ENCODE measurements at places on chromosomes 1 and 21. TPM values are rescaled to one million over a fixed set of nuclear protein-coding genes. Genes with fewer than 3 reads are reported as not detected.

Gene BARHL2
- not detected for total RNA-seq

GRCh38 chr1:103790172-103790571, 40.5 kb downstream of the AMY1C start:
- H3K36me3 ChIP-seq, result no peaks in the 10 kb centered on the region
- H3K4me1 ChIP-seq, result no peaks in the 10 kb centered on the region
- no peaks in the 10 kb centered on the region for H3K27me3 ChIP-seq
- no peak for DNase-seq

Gene CCDC24
- total RNA-seq, result 9.5 TPM

GRCh38 chr1:8090241-8090702, 64.2 kb upstream of the ERRFI1 start:
- no peak for DNase-seq
- no peaks in the 10 kb centered on the region for H3K27me3 ChIP-seq
- no peaks in the 10 kb centered on the region for H3K4me1 ChIP-seq
- H3K36me3 ChIP-seq, result no peaks in the 10 kb centered on the region

DNA sequence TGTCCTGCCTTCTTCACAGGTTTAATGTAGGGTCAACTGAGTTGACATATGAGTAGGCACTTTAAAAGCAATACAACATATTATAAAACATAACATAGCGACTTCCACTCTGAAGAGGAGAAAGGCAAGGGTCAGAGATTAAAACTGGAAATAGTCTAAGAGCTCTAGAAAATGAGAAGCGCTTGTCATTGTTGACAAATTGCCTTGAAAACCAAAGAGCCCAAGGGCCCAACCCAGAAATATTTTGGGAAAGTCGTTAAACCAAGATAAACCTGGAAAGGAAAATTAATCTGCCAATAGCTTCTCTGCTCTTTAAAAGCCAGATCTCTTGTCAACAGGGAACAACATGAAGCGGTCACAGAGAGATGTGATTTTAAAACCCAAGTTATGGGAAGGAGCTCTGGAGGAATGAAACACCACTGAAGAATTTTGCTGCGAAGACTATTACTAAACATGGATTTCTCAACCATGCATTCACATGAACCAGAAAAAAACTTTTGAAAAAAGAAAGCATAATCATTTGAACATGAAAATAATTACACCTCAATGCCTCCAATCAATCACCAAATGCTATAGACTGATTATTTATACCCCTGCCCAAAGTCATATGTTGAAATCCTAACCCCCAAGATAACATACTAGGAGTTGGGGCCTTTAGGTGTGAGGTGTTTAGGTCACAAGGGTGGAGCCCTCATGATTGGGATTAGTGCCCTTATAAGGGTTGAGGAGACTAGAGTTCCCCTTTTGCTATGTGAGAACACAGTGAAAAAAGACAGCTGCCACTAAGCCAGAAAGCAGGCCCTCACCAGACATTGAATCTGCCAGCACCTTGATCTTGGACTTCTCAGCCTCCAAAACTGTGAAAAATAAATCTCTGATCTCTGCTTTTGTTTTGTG, 33.0 kb upstream of the MTF1 start:
- DNase-seq, result no peak
- H3K4me1 ChIP-seq, result no peaks in the 10 kb centered on the region
- no peaks in the 10 kb centered on the region for H3K27me3 ChIP-seq
- H3K27ac ChIP-seq, result no peak overlapping the region
- H3K36me3 ChIP-seq, result peaks cover 12% of the 10 kb centered on the region

Gene RGS8
- total RNA-seq, result 2.5 TPM

- DNase-seq, result no peak
- no peaks in the 10 kb centered on the region for H3K4me1 ChIP-seq
- no peak overlapping the region for H3K4me3 ChIP-seq
- H3K27ac ChIP-seq, result peak overlapping the region; percentile 70
- peaks cover 4% of the 10 kb centered on the region for H3K36me3 ChIP-seq
Observed at GRCh38 chr1:235313931-235314678, 13.9 kb downstream of the ARID4B start.

Gene CLCA4
- not detected for total RNA-seq

Gene CCDC185
- 0.56 TPM for total RNA-seq

Gene COQ8A
- 37.4 TPM for total RNA-seq

- peaks cover 13% of the 10 kb centered on the region for H3K36me3 ChIP-seq
- no peak for DNase-seq
- peaks cover 17% of the 10 kb centered on the region for H3K4me1 ChIP-seq
- H3K27me3 ChIP-seq, result no peaks in the 10 kb centered on the region
- no peak overlapping the region for H3K27ac ChIP-seq
Observed at GRCh38 chr1:151287341-151287699, 5.2 kb downstream of the ZNF687 start.

DNA sequence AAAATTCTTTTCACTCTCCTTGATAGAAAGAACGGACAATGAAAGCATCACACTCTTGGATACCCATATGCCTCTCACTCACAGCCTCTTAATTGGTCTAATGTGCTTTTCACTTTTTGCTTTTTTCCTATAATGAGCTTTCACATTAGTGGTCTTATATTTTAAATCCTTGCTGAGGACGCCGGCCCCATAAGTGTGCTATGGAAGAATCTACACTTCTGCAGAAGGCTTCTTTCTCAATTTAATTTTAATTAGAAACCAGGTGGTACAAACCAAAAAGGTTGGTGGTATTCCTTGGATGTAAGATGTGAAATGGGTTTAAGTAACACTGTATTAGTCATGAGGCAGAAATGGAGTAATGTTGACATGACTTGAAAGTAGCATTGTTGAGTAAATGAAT, 190.6 kb upstream of the NFIA start:
- no peaks in the 10 kb centered on the region for H3K27me3 ChIP-seq
- H3K4me1 ChIP-seq, result peaks cover 57% of the 10 kb centered on the region
- no peak overlapping the region for H3K27ac ChIP-seq
- no peak overlapping the region for H3K4me3 ChIP-seq
- no peak for DNase-seq

DNA sequence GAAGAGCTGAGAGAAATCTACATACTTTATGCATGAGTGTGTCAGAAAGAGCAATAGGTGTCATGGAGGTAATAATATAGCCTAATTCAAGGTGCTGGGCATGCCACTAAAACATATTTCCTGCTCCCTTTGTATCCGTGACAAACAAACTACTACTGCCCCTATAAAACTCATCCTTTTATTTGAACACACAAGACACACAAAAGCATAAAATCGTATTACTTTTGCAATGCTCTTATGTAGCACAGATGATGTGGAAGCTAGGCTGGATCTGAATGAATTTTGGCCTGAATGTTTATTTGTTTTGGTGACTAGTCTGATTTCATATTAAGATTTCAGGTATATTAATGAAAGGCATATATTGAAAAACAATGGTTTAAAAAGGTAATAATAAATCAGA, 239.3 kb upstream of the NEGR1 start:
- H3K27ac ChIP-seq, result no peak overlapping the region
- H3K4me3 ChIP-seq, result no peak overlapping the region
- DNase-seq, result no peak

GRCh38 chr1:187839873-187840272, 1011.1 kb downstream of the PLA2G4A start:
- no peak overlapping the region for H3K27ac ChIP-seq
- no peaks in the 10 kb centered on the region for H3K36me3 ChIP-seq
- no peak for DNase-seq
- no peaks in the 10 kb centered on the region for H3K4me1 ChIP-seq
- no peaks in the 10 kb centered on the region for H3K27me3 ChIP-seq

GRCh38 chr1:50704126-50704525, 255.9 kb downstream of the FAF1 start:
- H3K27me3 ChIP-seq, result no peaks in the 10 kb centered on the region
- H3K4me1 ChIP-seq, result peaks cover 59% of the 10 kb centered on the region
- no peak overlapping the region for H3K27ac ChIP-seq
- no peaks in the 10 kb centered on the region for H3K36me3 ChIP-seq

GRCh38 chr1:117173006-117173405, 37.7 kb downstream of the VTCN1 start:
- H3K36me3 ChIP-seq, result no peaks in the 10 kb centered on the region
- H3K4me3 ChIP-seq, result no peak overlapping the region
- peaks cover 8% of the 10 kb centered on the region for H3K4me1 ChIP-seq

Gene C1QTNF12
- 3.0 TPM for total RNA-seq

GRCh38 chr1:3787349-3787715, 9.0 kb downstream of the LRRC47 start:
- no peak overlapping the region for H3K4me3 ChIP-seq
- H3K27me3 ChIP-seq, result no peaks in the 10 kb centered on the region
- DNase-seq, result no peak
- H3K36me3 ChIP-seq, result peaks cover 13% of the 10 kb centered on the region

Gene MANEAL
- total RNA-seq, result 8.1 TPM

Gene DUSP12
- total RNA-seq, result 37.0 TPM

- H3K4me1 ChIP-seq, result no peaks in the 10 kb centered on the region
- DNase-seq, result no peak
- H3K27me3 ChIP-seq, result no peaks in the 10 kb centered on the region
- no peak overlapping the region for H3K27ac ChIP-seq
- peaks cover 4% of the 10 kb centered on the region for H3K36me3 ChIP-seq
Observed at GRCh38 chr1:32100807-32101708, 6.8 kb upstream of the KPNA6 start.

DNA sequence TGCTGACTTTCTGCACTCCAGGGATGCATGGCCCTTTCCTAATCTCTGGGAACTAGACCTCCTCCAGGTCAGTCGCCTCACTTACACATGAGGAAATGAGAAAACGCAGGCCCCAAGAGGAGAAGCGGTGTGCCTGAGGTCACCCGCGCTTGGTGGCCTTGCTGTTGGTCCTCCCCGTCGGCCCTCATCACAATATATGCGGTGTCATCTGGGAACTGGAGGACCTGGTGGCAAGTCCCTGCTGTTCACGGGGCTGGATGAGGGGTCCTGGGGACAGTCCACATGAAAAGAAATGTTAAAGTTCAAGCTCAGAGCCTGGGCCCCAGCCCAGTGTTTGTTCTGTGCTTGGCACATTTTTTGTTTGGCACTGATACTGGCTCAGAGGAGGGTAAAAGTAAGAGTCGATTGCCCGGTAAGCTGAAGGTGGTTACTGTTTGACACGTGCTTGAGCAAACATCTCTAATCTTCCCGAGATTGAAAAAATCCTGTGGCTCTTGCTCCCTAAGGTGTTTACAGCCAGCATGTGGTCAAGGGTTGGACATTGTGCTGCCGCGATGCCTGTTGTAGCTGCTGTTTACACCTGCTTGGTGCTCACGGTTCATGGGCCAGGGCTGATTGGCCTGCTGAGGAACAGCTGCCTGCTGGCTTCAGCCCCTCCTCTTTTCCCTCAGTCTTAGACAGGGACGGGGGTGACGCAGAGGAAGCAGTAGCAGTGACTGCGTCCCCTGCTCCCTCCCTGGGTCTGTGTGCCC, 5.2 kb downstream of the COQ8A start:
- peaks cover 28% of the 10 kb centered on the region for H3K4me1 ChIP-seq
- no peak overlapping the region for H3K27ac ChIP-seq
- no peak overlapping the region for H3K4me3 ChIP-seq
- peak; percentile 41 for DNase-seq
- 0 out of 2 replicates have a peak, but pooled peaks cover 4% of the 10 kb centered on the region for H3K27me3 ChIP-seq

DNA sequence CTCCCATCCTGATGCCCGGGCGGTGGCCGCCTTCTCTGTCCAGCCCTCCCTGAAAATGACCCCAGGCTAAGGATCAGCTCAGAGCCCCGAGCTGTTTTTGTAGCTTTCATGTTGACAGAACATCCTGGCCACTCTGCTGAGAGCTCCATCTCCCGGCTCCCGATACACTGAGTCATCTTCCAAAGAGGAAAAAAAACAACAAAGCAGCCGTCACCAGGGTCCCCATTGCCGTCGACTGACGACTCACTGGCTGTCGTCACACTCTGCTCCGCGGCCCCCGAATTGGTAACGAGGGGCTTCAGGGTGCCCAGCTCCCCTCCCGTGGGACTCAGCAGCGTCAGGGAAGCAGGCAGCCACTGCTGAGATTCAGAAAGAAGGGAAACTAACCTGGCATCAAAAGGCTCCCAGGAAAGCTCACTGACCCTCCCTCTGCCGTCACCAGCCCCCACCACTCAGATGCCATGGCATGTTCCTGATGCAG, 67.2 kb downstream of the CD46 start:
- no peaks in the 10 kb centered on the region for H3K4me1 ChIP-seq
- H3K27ac ChIP-seq, result no peak overlapping the region
- DNase-seq, result no peak
- no peaks in the 10 kb centered on the region for H3K36me3 ChIP-seq
- H3K27me3 ChIP-seq, result no peaks in the 10 kb centered on the region

Gene LHX8
- 0.27 TPM for total RNA-seq

DNA sequence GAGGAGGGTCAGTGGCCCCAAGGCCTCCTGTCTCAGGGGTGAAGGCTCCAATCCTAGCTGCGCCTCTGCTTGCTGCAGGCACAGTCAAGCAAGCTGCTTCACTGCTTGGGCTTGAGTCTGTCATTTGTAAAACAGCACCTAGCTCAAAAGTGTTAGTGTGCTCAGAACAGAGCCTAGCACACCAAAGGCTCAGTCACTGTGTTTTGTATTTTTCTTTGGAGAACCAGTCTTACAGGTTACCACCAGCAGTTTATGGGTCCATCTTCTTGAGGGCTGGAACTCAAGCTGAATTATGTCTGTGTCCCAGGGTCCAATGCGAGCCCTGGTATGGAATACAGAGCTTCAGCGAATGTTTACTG, 113.6 kb downstream of the DMRTB1 start:
- no peak overlapping the region for H3K27ac ChIP-seq
- H3K4me3 ChIP-seq, result no peak overlapping the region
- DNase-seq, result no peak
- no peaks in the 10 kb centered on the region for H3K4me1 ChIP-seq
- no peaks in the 10 kb centered on the region for H3K36me3 ChIP-seq

DNA sequence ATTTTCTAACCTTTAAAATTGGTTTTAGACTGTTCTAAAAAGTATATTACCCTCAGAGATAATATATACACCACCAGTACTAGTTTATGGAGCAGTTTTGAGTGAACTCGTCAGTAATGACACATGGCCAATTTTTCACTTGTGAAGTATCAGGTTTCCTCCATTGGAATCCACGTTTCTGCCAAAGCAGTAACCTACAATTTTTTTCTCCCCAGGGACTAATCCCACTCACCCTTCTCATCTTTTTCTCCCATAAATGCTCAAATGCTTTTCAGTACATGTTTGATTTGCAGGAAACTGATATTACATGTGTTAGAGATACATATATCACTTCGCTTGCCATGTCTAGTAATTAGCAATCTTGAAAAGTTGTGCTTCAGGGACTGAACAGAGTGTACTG, 94.1 kb downstream of the COL24A1 start:
- no peak overlapping the region for H3K27ac ChIP-seq
- DNase-seq, result no peak
- H3K36me3 ChIP-seq, result no peaks in the 10 kb centered on the region
- no peaks in the 10 kb centered on the region for H3K27me3 ChIP-seq
- no peak overlapping the region for H3K4me3 ChIP-seq
- peaks cover 16% of the 10 kb centered on the region for H3K4me1 ChIP-seq

Gene LSM10
- total RNA-seq, result 27.5 TPM

Gene HSF2BP
- 2.3 TPM for total RNA-seq

Gene KIF17
- total RNA-seq, result 13.3 TPM

GRCh38 chr1:22074803-22075202, 22.3 kb downstream of the CDC42 start:
- peak overlapping the region; percentile 82 for H3K27ac ChIP-seq
- no peaks in the 10 kb centered on the region for H3K27me3 ChIP-seq

- H3K27me3 ChIP-seq, result no peaks in the 10 kb centered on the region
- H3K4me1 ChIP-seq, result no peaks in the 10 kb centered on the region
- no peak for DNase-seq
Observed at GRCh38 chr1:7006996-7007871, 222.0 kb downstream of the CAMTA1 start.

GRCh38 chr1:150686275-150686674, 10.7 kb downstream of the GOLPH3L start:
- DNase-seq, result no peak
- 0 out of 2 replicates have a peak overlapping the region, but pooled peaks have one; percentile 41 for H3K27ac ChIP-seq
- peaks cover 23% of the 10 kb centered on the region for H3K36me3 ChIP-seq
- no peaks in the 10 kb centered on the region for H3K27me3 ChIP-seq
- H3K4me3 ChIP-seq, result no peak overlapping the region
- peaks cover 10% of the 10 kb centered on the region for H3K4me1 ChIP-seq

Data from GM23338 (cell line).